C1 segment of cervical spinal cord (tissue), 14 donors: ENCODE measurements at places on chromosomes 2 and 18.

- DNase-seq = peak; percentile 50
These were observed 206.3 kb upstream of the GULP1 start for GRCh38 chr2:188085421-188085820.

GRCh38 chr2:200770847-200771246 is 40.9 kb upstream of the BZW1 start:
- no peak for DNase-seq

DNA sequence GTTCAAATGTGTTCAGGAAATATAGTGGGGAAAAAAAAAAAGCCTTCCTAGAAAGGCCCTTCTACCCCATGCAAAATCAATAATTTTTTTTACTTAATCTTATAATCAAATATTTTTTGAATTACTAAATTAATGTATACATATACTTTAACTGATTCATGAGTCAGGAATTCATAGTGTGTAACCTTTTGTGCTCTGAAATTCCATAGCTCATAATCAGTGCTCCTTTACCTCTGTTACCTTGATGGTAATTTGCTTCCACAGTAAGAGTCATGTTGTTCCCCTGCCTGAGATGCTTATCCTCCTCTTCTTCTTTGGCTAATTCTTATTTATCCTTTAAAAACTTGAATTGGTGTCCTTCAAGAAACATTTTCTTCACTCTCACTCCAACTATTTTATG is 414.2 kb downstream of the THSD7B start:
- DNase-seq = no peak

DNA sequence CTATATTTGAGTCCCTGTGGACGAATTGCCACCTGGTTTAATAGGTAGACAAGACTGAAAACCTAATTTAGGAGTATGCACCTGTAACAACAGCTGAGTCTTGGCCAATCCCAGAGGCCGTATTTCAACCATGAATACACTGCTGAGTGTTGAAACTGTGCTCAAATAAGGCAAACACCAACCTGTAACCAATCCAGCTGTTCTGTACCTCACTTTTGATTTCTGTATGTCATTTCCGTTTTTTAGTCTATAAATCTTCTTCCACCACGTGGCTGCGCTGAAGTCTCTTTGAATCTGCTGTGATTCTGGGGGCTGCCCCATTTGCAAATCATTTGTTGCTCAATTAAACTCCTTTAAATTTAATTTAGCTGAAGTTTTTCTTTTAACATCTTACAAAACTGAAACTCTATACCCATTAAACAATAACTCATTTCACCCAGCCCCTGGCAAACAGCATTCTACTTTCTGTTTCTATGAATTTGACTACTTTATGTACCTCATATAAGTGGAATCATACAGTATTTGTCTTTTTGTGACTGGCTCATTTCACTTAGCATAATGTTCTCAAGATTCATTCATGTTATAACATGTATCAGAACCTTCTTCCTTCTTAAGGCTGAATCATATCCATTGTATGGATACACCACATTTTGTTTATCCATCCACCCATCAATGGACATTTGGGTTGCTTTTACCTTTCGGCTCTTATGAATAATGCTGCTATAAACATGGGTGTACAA is 7.5 kb upstream of the YPEL5 start:
- no peak for DNase-seq

DNA sequence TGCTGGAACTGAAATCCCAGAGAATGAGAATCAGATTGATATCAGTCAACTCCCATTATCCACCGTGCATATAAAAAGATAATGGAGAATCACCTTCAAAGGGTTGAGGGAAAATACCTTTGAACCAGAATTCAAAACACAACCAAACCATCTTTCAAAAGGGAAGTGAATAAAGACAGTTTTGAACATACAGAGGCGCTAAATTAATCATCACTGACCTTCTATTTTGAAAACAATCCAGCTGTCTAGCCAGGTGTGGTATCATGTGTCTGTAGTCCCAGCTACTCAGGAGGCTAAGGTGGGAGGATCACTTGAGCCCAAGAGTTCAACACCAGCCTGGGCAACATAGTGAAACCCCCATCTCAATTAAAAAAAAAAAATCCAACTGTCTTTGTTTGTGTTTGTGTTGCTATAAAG is 63.6 kb downstream of the TRABD2A start:
- DNase-seq = no peak

DNA sequence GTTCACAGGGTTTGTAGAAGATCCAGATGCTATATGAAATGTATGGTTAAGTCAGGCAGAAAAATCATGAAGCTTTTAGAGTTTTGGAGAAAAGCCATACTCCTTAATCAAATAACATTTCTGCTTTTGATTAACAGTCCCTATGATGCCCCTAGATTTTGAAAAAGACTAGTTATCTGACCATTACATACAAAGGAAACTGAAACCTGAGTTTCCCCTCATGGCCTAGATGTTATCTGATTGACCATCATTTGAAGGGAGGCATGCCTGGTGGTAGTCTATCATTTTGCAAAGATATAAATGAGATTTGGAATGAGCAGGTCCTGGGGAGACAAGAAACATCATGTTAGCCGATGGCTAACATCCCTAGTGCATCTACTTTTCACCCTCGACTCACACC is 704.3 kb upstream of the FSHR start:
- DNase-seq = no peak

- no peak for DNase-seq
These were observed 109.9 kb downstream of the COPS8 start for GRCh38 chr2:237195396-237196120.

GRCh38 chr18:2903006-2903405 is 56.2 kb downstream of the EMILIN2 start:
- DNase-seq = no peak

GRCh38 chr2:39849064-39849463 is 70.0 kb upstream of the THUMPD2 start:
- no peak for DNase-seq

- no peak for DNase-seq
These were observed 357.2 kb downstream of the SATB2 start for GRCh38 chr2:199100326-199101110.

GRCh38 chr2:47528874-47529273 is 125.9 kb downstream of the MSH2 start:
- no peak for DNase-seq

GRCh38 chr2:158731386-158731785 is 63.7 kb upstream of the DAPL1 start:
- DNase-seq = no peak

DNA sequence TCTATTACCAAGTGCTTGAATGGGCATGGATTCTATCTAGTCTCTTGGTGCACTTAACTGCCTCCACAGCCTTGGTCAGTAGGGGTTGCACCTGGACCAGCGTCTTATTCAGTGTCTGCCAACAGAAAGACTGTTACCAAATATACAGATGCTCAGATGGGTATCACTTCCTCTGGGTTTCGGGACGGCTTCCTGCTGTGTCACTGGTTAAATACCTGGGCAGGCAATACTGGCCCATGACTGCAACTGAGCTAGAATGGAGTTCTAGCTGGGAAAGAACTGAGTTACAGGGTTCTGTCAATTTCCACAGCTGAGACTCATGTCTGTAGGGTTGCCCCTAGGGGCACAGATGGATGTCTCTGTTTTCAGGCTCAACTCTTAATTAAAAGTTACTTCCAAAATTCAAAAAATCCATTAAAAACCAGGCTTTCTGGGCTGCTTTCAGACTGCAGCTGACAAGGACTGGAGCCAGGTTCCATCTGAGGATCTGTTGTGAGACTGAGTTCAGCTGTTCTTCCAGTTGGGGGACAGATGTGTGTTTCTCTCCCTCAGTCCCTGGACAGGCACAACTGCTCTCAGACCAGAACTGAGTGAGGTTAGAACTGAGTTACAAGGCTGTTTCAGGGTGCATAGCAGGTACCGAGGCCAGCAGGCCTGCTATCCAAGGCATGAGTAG is 789.6 kb upstream of the SLC8A1 start:
- DNase-seq = no peak

DNA sequence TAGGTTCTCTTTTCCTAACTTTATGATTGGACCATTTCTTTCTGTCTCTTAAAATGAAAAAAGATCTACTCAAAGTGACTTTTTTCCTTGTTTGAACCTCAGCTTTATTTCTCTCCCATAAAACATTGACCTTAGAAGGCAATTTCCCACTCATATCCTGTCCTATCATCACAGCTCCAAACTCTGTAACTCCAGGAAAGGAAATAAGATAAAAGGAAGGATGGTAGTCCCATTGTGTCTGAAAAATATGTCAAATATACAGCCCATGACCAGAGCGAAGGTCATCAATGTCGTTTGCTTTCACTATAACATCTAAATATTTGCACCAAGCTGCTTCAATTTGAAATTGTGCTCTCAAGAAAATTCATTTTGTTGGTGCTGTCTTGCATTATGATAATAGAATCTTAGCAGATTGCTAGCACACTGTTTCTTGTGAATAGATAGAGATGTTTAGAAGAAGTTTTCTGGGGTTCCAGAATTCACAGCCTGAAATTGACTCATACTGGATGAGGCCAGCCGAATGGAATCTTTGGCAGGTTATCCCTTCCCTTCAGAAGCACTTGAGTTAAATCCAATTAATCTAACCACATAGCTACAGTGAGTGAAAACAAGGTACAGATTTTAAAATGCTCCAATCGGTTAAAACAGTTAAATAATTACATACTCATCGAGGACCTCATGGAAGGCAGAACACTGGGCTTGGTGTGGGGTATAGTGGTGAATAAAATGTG is 95.1 kb downstream of the CRIM1 start:
- DNase-seq = no peak

DNA sequence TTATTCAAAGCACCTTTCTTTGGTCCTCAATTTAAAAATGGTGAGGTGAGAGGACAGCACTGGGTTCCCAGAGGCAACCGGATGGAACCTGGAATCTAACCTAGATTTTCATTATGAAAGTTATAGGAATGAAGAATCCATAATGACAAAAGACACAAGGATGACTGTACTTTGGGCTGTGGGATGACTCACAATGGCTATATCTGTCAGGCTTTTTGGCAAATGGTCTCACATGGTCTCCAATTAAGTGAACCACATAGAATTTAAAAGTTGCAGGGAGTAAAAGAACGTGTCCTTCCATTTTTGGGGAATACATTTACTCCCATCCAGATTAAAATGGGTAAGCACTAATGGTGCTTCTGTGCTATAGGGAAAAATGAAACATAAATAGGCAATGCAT is 31.8 kb upstream of the LYPD1 start:
- DNase-seq = no peak

DNA sequence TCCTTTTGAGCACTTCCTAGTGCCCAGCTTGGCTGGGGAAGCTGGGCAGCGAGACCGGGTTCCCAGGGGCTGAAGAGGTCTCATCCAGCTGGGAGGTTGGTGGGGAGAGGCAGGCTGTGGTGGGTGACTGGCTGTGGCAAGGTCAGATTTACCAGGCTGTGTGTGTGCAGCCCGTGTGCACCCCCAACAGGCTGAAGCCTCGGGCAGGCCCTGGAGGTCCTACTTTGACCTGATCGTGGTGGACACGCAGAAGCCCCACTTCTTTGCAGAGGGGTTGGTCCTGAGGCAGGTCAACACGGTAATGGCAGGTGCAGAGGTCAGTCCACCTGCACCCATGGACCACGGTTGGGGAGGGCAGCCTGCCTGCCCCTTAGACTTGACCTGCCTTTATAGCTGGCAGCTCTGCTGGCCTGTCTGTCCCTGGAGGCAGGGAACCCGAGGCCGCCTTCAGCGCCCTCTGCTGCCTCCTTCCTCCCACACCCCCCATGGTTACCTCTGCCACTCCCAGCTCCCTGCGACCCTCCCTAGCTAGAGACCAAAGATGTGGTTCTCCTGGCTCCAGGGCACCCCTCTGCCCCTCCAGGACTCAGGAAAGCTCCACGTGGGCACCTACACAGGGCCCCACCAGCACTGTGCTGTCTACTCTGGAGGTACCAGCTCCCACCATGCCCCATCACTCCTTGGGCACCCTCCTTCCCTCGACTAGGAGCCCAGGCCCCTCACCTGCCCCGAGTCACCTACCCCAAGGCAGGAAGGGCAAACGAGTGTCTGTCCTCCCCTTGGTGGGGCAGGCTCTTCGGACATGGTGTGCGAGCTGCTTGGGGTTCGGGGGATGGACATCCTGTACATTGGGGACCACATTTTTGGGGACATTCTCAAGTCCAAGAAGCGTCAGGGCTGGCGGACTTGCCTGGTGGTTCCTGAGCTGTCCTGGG is 4.0 kb downstream of the NT5DC4 start:
- no peak for DNase-seq

DNA sequence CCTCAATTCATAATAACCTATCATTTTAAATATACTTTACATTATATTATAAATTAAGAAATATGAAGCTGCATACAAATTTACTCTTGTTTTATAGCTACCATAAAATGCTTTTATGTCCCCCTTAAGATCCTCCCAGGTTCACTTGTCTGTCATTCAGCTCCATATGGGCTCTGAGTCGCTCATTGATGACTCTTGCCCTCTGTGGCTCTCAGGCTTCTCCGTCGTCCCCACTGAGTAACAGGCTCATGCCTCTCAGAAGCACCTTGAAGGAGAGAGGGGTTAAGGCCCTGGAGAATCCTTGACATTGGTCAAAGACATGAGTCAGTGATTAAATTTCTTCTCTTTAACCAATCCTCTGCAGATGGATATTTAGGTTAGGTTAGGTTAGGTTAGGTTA is 6.2 kb upstream of the MCM6 start:
- no peak for DNase-seq

- DNase-seq = no peak
These were observed 232.2 kb downstream of the GULP1 start for GRCh38 chr2:188523919-188524318.

DNA sequence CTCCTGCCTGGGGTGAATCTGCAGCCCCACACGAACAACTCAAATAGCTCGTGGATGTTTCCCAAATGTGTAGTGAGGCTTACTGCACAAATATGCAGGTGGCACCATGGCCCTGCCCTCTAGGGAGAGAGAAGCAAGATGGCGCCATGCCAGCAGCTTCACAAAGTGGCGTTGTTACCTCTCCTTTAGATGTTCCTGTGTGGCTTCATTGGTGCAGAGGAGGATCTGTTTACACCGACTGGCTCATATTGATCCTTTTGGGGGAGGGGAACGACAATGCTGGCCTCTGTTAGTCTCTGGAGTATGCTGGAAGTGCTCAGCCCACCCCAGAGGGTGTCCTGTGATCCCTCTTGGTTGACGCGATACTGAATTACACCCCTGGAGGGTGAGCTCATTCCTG is 99.5 kb upstream of the GATA6 start:
- DNase-seq = no peak

- DNase-seq = no peak
These were observed 18.6 kb upstream of the IL18R1 start for GRCh38 chr2:102337012-102337411.

- no peak for DNase-seq
These were observed 125.6 kb downstream of the CTNNA2 start for GRCh38 chr2:79638410-79638809.

DNA sequence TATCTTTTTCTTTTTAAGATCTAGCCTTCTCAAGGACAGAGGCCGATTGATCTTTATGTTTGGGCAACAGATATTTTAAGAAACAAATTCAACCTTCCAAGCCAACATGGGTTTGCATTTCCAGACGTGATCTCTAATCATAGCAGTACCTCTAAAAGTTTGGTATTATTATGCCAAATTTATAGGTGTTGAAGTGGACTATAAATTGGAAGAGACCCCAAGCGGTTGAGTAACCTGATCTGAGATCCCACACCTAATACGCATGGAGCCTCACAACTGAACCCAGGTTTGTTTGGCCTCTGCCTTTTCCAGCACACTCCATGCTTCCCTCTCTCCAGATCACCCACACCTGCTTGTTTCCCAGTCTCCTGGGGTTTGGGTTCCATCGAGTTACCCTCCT is 116.5 kb downstream of the DDX1 start:
- no peak for DNase-seq

GRCh38 chr2:72263043-72263775 is 115.5 kb upstream of the CYP26B1 start:
- DNase-seq = no peak

GRCh38 chr2:119808516-119809147 is 48.9 kb downstream of the PTPN4 start:
- DNase-seq = no peak
